ENCODE measurements at places on chromosomes 2 and 18.
A peak's percentile ranks its signal among the peaks of the same experiment; 100 is the strongest.

DNA sequence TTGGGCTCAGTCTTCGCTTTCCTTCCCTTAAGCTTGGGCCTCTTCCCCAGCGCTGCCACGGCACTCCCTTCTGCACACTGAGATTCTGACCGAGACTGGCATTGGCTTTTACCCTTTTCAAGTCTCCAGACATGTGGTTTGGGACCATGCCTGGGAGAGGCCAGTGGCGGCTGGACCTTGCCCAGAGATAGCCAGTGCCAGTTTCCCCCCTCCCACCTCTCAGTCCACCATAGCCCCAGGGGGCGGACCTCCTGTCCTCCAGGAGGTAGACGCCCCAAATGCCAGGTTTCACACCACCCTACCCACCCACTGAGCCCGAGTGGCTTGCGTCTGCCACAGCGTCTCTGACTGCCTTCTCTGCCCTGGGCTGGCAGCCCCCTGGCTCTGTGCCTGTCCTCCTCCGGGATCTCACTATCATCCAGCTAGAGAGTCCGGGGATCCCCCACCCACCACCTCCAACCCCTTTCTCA, 47.7 kb downstream of the INPP5D start:
- no peak for DNase-seq

DNA sequence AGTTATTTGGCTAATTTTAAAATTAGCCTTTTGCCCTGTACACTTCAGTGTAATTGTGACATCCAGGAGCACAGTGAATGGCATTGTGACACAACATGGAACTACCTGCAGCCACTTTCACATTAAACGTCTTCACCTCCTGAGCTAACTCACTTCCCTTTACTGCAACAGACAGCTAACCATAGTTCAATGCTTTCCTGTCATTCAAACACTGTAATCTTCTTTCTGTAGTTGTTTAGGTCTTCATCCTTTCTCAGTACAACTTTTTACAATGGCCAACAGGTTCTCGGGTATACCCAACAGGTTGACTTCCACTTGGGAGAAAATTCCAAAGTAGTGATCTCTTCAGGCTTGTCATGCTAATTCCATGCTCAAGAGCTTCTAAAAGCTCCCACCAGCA, 8.6 kb upstream of the AGPS start:
- no peak for DNase-seq

GRCh38 chr2:221680548-221680947, 108.4 kb upstream of the EPHA4 start:
- DNase-seq = no peak

GRCh38 chr2:101806123-101806522, 108.6 kb downstream of the MAP4K4 start:
- peak; percentile 90 for DNase-seq

- peak; percentile 65 for DNase-seq
Observed at GRCh38 chr2:182767578-182767977, 51.5 kb downstream of the DNAJC10 start.

DNA sequence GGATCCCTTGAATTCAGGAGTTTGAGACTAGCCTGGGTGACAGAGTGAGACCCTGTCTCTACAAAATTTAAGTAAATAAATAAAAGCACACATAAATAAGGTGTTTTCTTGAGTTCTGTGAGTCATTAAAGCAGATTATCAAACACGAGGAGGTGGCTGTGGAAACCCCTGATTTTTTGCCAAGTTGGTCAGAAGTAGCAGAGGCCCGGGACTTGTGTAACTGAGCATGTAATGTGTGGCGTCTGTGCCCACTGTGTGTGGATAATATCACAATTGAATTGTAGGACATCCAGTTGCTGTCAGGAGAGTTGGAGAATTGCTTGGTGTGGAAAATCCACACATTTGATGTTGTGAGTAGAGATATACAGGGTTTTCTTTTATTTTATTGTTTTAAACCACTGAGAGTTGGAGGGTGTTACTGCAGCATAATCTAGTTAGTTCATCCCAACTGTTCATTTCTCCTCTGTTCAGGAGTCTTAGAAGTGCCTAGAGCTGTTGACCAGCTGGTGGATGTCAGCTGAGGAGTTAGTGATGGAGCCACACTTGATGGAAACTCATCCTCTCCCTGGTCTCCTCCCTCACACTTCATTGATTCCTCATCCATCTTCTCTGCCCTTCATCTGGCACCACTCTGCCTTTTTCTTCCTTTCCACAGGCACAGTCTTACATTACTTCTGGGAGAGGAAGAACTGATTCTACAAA, 45.9 kb upstream of the RHOB start:
- no peak for DNase-seq

GRCh38 chr18:79528316-79528695, 132.6 kb downstream of the NFATC1 start:
- no peak for DNase-seq

- DNase-seq = no peak
Observed at GRCh38 chr2:165539985-165540384, 70.5 kb downstream of the CSRNP3 start.

- DNase-seq = peak; percentile 55
Observed at GRCh38 chr2:176100547-176101140, 1.0 kb downstream of the HOXD12 start.

- DNase-seq = no peak
Observed at GRCh38 chr2:51350100-51350499, 318.2 kb upstream of the NRXN1 start.

DNA sequence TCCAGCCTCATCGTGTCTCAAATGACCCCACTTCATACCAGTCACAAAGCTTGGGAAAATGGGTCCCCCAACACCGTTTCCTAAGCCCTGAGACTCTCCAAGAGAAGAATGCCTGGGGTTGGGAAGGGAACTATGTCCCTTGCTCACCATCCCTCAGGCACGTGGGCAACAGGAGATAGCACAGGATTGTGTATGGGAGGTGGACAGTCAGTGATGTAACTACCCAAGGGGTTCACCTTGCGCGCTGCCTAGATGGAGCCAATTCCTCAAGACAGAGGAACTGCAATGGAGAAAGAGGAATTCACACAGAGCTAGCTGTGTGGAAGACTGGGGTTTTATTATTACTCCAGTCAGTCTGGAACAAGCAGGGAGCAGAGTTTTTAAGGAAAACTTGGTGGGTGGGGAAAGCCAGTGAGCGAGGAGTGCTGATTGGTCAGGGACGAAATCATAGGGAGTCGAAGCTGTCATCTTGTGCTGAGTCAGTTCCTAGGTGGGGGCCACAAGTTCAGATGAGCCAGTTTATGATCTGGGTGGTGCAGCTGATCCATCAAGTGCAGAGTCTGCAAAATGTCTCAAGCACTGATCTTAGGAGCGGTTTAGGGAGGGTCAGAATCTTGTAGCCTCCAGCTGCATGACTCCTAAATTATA, 13.8 kb upstream of the CXCR1 start:
- peak; percentile 38 for DNase-seq

All from islet precursor cell (in vitro differentiated cells).